Astrocyte (in vitro differentiated cells and primary cell): ENCODE measurements at places on chromosomes 7 and 10. TPM values are rescaled to one million over a fixed set of nuclear protein-coding genes. Genes with fewer than 3 reads are reported as not detected.

The EIF5AL1 gene
- total RNA-seq, result 1.0 and 1.1 TPM in 2 replicates

The GPR26 gene
- 0.09 TPM in 1 of 2 replicates, not detected in the other for total RNA-seq

The IDI2 gene
- not detected in 2 replicates for total RNA-seq

DNA sequence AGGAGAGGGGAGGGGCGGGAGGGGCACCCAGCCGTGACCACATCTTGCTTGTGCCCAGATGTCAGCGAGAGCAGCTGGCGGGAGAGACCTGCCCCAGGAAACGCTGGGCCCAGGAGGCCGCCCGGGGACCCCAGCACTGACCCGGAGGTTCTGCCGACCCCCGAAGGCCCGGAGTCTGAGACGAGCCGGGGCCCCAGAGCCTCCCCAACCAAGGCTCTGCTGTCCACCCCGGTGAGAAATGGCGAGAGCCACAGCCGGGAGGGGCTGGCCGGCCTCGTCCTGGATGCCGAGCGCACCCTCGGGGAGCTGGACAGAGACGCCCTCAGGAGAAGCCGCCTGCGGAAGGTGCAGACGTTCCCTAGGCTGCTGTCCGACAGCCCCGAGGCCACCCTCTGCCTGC lies 25.9 kb downstream of the KNDC1 start:
- H3K27ac ChIP-seq, result no peak overlapping the region
- no peaks in the 10 kb centered on the region for H3K36me3 ChIP-seq
- no peak for DNase-seq
- H3K27me3 ChIP-seq, result no peaks in the 10 kb centered on the region

- H3K36me3 ChIP-seq, result no peaks in the 10 kb centered on the region
- H3K27me3 ChIP-seq, result no peaks in the 10 kb centered on the region
- no peak for DNase-seq
- H3K4me1 ChIP-seq, result peaks cover 4% of the 10 kb centered on the region
- H3K27ac ChIP-seq, result no peak overlapping the region
These were observed 180.0 kb upstream of the ANK3 start for GRCh38 chr10:60569681-60570080.

DNA sequence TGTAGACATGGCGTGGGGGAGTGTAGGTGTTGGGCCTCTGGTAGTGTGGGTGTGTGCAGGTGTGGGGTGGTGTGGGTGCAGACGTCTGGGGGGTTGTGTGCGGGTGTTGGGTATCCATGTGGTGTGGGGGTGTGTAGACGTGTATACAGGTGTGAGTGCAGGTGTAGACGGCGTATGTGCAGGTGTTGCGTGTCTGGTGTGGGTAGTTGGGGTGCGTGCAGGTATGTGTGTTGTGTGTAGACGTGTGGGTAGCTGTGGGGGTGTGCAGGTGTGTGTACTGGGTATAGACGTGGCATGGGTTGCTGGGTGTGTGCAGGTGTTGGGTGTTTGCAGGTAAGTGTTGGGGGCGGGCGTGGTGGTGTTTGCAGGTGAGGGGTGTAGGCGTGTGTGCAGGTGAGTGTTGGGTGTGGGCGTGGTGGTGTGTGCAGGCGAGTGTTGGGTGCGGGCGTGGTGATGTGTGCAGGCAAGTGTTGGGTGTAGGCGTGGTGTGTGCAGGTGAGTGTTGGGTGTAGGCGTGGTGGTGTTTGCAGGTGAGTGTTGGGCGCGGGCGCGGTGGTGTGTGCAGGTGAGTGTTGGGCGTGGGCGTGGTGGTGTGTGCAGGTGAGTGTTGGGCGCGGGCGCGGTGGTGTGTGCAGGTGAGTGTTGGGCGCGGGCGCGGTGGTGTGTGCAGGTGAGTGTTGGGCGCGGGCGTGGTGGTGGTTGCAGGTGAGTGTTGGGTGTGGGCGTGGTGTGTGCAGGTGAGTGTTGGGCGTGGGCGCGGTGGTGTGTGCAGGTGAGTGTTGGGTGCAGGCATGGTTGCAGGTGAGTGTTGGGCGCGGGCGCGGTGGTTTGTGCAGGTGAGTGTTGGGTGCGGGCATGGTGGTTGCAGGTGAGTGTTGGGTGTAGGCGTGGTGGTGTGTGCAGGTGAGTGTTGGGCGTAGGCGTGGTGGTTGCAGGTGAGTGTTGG lies 16.6 kb downstream of the GET4 start:
- no peak overlapping the region for H3K27ac ChIP-seq
- H3K4me3 ChIP-seq, result no peak overlapping the region
- no peaks in the 10 kb centered on the region for H3K27me3 ChIP-seq
- no peaks in the 10 kb centered on the region for H3K4me1 ChIP-seq
- no peaks in the 10 kb centered on the region for H3K36me3 ChIP-seq
